Stimulated activated CD4-positive, alpha-beta T cell treated with anti-CD3 and anti-CD28 coated beads, Interleukin-15, amount 100 ng/mL, for 1 hour (primary cell): ENCODE measurements at places on chromosomes 7 and 10.

DNA sequence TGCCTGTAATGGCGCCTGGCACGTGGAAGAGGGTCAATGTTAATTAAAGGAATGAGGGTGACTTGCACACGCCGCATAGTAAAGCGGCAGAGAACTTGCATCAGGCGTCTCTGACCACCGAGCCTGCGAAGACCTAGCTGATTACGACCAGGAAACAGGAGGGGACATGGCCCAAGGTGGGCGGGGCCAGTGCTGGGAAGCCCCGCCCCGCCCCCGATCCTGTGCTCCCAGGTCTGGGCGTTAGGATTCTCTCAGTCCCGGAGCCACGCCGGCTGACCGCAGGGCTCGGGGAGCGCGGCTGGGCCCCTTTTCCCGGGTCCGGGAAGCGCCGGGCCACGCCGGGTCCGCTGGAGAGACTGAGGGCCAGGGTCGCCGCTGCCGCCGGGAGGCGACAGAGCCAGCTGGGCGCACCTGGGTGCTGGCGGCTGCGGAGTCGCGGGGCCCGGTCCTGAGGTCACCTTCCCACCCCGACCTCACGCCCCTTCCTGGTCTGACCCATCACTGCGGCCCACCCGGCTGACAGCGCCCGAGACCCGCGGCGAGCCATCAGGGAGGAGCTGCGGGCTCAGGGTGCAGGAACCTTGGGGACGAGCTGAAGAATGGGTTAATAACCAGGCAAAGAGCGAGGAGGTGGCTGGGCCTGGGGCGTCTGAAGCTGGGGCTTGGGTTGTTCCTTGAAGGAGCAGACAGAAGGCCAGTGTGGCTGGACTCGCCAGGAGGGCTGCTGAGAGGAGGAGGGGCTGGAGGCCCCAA, 23.0 kb upstream of the GRID1 start:
- DNase-seq: no peak

DNA sequence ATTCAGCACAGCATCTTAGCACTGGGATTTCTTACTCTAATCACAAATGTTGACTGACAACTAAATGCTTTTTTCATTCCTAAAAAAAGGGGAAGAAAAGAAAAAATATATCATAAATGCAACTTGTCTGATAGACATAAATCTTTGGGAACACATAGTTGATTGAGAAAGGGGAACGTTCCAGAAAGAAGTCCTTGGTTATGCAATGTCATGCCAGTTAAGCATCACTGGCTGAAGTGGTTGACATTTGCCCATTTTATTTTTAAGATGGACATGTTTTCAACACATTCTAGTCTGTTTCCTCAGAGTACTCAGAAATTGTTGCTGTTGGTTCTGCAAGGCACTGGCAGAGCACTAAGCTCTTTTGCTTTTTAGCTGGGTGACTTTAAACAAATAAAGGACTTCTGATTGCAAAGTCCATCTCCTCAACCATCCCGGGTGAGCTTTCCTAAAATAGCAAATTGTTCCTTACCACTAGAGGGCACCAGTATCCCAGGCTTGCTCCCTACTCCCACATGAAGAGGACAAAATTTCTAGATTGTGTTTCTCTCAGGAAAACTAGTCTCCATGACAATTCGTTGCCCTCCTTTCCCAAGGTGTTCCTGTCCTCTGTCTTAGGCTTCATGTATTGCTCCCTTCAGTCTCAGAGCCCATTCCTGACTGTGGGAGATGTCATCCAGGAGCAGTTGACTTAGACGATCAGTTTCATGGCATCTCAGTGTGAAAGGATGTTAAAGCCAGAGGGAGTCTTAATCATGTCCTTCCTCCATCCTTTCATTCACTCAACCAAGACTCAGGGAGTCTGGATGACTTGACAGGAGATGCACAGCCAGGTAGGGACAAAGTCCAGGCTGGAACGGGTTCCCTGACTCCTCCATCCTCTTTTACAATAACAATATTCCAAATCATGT, 23.9 kb downstream of the OPALIN start:
- no peak for DNase-seq

- no peak for DNase-seq
These were observed 598.3 kb downstream of the SUGCT start for GRCh38 chr7:40733114-40733513.

- DNase-seq: no peak
These were observed 731 bp downstream of the CHCHD3 start for GRCh38 chr7:133081119-133081598.

DNA sequence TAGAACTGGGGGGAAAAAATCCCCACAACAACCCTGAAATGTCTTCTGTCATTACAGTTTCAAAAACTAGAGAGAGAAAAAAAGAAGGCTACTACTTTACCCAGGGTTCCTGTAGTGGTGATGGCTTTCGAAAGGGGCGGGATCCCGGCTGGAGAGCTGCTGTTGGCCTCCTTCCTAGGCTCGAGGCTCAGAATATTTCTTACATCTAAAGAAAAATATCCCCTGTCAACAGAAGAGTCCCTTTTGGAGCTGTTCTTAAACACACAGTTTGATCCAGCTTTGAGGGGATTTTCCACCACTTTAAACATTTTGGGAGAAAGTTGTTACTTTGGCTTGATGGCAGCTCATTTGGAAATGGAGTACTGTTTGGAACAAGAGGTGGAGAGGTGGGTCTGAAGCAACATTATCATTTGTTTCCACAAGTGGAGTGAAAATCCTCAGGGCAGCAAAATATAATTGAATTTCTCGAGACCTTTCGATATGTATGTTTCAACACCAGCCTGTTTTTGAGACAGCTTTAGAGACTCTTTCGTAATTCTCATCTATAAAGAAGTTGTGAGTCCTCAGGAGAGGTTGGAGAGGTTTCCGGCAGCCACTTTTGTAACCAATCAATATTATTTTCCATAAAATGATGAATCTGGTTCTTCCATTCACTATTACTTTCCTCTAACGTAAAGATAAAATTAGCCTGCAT, 5.1 kb downstream of the HOXA13 start:
- no peak for DNase-seq

- no peak for DNase-seq
These were observed 37.8 kb downstream of the ABCA13 start for GRCh38 chr7:48209004-48209600.

GRCh38 chr7:28747854-28748253, 210.3 kb downstream of the TRIL start:
- no peak for DNase-seq

DNA sequence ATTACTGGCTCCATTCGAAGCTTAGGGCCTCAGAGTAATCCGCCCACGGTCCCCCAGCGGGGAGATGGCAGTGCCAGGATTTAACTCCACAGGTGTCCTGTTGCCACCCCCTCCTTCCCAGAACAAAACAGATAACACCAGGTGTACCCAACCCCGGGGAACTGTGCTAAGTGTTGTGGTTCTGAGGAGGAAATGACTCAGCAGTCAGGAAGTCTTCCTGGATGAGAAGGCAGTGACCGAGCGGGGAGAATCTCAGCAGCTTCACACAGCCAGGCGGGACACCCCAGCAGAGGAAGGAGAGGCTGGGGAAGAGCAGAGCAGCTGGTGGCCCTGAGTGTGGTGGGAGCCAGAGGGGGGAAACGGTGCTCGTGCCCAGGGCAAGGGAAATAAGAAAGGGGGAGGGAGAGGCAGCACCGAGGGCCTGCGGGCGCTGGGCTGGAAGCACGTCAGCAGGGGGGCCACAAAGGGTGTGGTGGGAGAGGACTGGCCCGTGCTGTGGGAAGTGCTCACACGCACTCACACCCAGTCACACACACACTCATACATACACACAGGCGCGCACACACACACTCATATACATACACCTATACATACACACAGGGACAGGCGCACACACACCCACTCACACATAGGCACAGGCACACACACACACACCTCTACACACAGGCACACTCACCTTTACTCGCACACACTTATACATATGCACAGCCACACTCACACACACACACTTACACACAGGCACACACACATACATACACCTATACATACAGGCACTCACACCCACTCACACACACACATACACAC, 59.8 kb upstream of the CHST15 start:
- DNase-seq: no peak

- no peak for DNase-seq
These were observed 150.4 kb upstream of the PRPS1L1 start for GRCh38 chr7:18177815-18178660.

DNA sequence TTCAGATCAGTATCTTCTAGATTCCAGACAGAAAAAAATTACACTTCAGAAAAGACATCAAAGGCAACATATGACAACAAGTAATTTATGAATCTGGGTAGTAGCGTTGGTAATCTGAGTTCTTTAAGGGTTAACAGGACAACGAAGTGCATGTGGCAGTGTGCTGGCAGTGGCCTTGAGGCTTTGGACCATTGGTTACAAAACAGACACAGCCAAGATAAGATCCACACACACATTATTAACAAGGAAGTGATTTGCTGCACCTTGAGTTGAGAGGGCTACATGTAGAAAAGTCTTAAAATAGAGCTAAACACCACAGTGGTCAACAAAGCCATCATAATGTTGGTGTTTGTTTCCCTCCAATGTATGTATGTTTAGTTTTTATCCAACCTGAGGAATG, 40.6 kb downstream of the AKR1D1 start:
- no peak for DNase-seq

DNA sequence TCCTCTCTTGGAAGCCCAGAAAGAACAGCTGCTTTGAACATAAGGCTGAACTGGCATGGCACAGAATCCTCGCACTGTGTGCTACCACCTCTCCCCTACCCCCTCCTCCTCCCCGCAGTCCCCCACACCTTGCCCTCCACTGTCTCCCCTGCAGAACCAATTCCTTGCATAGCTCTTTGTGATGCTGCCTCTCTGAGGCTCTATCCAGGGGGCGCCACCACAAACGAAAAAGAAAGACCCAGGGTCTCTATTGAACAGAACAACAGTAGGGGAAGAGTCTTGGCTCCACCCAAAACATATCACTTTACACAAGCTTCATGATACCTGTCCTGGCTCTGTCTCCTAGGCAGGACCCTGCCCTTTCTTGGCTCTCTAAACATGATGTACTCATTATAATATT, 26.2 kb upstream of the EBLN1 start:
- no peak for DNase-seq

DNA sequence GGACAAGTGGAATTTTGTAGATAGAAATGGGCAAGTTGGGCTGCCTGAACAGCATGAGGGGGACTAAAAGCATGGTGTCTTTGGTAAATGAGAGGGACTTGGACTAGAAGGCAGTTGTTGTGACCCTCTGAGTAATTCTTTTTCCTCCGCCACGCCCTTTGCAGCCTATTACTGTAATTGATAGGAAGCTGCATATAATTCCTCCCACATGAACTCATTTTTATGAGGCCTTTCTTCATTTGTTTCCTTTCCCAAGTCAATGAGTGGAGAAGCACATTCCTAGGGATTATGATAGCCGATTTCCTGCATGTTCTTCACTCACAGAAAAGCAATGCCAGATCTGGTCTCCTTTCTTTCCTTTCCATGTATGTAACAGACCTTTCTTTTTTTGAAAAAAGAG, 27.7 kb downstream of the ZSCAN25 start:
- DNase-seq: no peak

- DNase-seq: no peak
These were observed 118.2 kb upstream of the KAT6B start for GRCh38 chr10:74708246-74708645.

GRCh38 chr10:89556600-89556999, 21.2 kb upstream of the SLC16A12 start:
- DNase-seq: no peak

GRCh38 chr7:115019882-115020605, 98.2 kb downstream of the MDFIC start:
- no peak for DNase-seq

DNA sequence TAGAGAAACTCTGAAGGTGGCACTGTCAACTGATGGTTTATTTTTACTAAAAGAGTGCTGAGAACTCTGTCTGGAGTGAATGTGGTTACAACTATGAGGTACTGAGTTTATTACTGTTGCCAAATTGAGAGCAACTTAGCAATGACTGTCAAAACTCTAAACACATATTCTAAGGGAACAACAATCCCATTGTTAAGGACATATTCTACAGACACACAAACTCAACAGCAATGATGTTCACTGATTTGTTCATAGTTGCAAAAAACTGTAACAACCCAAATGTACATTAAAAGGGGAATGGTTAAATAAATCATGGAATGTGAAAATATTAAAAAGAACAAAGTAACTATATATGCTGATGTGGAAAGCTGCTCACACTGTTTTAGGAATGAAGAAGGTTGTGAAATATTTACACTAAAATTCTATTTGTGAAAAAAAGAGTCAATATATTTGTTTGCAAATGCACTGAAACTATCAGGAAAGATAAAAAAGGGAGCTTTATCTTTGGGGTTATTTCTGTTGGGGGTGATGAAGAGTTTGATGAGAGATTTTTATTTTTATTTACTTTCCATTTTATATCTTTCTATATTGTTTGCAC, 12.9 kb downstream of the PON2 start:
- DNase-seq: no peak

GRCh38 chr10:25024528-25024927, 8.1 kb downstream of the THNSL1 start:
- no peak for DNase-seq

DNA sequence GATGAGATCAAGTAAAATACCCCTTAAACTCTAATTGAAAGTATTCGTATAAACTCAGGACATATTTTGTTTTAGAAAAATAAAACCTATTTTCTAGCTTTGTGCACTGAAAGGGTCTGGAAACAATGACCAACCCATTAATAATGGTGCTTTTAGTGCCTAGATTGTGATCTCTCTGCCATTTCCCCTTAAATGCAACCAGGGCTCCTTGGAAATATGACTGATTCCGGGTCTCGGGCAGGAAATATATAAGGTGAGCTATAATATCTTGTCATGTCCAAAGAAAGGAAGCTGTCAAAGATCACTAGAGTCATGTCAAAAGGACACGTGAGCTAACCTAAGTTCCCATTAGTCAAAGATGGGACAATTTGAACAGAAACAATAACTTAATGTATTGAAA, 12.4 kb upstream of the ADAM12 start:
- DNase-seq: no peak

DNA sequence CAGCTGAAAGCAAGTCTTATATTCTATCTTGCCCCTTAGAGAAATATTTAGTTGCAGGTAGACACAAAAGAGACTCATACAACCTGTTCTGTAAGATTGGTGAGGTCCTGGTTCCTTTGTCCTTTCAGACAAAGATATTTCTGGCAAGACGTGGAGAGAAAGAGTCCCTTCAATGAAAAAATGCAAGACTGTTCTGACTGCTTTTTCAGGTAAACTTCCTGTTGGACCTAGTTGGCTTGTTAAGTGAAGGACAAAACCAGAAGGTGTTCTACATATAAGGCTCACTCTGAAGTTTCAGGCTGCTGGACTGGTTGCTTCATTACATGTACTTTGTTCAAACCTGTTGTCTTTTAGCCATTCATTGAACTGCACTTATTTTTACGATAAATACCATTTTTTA, 119.0 kb upstream of the PTPRZ1 start:
- DNase-seq: no peak

GRCh38 chr7:134943785-134944400, 42.4 kb upstream of the AGBL3 start:
- no peak for DNase-seq

GRCh38 chr10:62831346-62831745, 15.2 kb upstream of the EGR2 start:
- DNase-seq: no peak

DNA sequence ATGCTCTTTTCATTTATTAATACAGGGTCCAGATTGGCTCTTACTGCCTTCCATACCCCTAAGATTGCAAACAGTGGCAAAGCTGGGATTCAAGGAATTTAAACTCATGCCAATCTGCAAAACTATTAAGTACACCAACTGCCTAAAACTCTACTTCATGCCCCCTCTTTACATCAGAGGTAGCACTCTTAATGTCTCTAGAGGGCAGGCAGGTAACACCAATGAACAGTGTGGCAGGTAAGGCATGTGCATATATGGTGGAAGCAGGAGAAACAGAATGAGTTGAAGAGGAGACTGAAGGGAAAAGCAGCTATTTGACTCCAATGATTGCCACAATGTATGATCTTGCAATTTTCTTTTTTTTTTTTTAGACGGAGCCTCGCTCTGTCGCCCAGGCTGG, 156.7 kb downstream of the BTAF1 start:
- DNase-seq: no peak
